Activated CD4-positive, alpha-beta T cell treated with anti-CD3 and anti-CD28 coated beads, Interleukin-2, amount 50 U/mL, for 1 hour (primary cell): ENCODE measurements at places on chromosomes 11 and 22.
A peak's percentile ranks its signal among the peaks of the same experiment; 100 is the strongest.

GRCh38 chr11:104361975-104362374 lies 198.0 kb upstream of the PDGFD start:
- no peak for DNase-seq

DNA sequence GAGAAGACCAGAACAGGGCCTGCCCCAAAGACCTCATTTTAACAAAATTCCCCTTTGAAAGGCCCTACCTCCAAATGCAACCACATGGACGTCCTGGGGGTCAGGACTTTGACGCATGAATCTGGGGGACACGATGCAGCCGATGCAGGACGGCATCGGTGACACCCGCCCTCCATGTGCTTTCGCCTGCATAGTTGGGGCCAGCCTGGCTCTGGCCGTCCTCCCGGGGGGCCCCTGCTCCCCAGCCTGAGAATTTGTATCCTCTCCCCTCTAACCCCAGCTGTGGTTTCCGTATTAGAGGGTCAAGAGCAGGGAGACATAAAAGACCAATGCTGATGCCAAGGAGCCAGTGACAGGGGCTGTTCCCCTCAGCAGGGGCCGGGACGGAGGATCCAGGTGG lies 18.4 kb upstream of the BRSK2 start:
- DNase-seq = no peak

GRCh38 chr11:42709216-42709615 lies 602.6 kb upstream of the API5 start:
- DNase-seq = no peak

DNA sequence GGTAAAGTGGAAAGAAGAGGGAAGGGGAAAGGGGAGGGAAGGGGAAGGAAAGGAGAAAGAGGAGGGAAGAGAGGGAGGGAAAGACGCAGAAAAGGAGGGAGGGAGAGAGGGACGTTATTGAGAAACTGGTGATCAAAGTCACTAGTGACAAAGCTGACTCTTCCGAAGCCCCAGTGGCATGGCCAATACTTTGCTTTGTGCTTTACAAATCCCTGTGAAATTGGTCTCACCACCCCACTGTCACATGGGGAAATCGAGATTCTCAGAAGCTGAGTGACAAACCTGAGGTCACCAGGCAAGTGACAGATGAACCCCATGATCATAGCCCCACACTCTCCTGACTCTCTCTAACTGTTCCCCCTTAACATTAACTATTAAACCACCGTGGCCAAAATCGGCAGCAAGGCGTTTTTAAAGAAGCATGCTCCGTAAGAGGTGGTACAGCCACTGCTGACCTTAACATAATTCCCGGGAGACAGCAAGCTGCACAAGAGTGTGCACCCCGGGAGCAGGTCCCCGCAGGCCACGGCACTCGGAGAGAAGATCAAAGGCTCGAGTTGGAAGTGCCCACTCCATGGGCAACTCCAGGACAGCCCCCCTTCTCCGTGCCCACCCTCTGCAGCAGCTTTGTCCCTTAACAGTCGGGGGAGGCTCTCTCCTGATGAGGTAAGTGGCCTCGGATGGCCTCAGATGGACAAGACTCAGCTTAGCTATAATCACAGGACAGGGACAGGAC lies 34.8 kb downstream of the CELSR1 start:
- no peak for DNase-seq

DNA sequence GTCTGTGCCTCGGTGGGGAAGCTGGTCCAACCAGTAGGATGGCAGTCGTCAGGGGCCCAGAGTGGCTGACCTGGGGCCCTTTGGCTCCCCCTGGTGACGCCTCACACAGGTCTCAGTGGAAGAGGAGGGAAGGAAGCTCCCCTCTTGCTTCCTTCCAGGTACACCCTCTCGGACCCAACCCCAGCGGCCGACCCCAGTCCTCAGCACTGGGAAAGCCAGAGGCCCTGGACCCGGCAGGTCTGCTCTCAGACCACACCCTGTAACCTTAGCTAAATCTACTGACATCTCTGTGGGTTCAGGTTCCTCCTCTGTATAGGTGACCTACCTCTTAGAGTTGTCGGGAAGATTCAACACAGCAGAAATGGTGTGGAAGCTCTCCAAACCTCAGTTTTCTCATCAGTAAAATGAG lies 3.4 kb upstream of the SCUBE1 start:
- DNase-seq = peak; percentile 69

GRCh38 chr11:121965330-121965729 lies 150.7 kb downstream of the BLID start:
- no peak for DNase-seq

- no peak for DNase-seq
These were observed 37.7 kb downstream of the EIF4ENIF1 start for GRCh38 chr22:31451709-31452571.

GRCh38 chr11:8091721-8092120 lies 10.7 kb downstream of the TUB start:
- no peak for DNase-seq

GRCh38 chr22:33450756-33451155 lies 392.6 kb upstream of the SYN3 start:
- no peak for DNase-seq

DNA sequence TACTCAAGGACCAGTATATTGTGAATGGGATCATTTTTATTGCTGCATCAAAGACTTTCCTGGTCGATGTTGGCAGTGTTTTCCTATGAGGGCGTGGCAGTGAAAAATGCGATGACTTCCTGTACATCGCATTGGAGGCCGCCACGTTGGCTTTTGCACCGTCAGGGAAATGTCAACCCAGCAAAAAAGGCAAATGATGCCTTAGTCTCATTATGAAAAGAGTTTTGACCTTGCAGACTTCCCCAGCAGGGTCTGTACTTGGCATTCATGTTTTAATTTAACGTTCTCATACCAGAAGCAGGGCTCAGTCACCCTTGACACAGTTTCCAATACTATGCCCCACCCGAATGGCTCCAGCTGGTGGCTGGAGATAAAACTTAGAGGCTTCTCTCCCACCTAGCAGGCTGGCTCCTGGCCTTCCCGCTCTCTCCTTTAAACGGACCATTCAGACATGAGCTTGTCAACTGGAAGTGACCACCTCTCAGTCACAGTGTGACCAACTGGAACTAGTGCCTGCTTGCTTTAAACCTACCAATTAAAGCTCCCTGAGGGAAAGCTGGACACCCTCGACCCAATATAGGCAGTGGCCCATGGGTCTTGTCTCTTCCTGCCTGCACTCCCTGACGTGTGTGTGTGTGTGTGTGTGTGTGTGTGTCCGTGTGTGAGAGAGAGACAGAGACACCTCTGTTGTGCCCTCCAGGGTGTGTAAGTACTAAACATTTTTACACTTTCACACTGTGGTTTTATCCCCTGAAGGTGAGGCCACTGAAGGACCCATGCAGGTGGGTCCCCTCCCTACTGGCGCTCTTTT lies 8.7 kb upstream of the GDPD5 start:
- no peak for DNase-seq

GRCh38 chr22:21860491-21861039 lies 6.9 kb downstream of the MAPK1 start:
- DNase-seq = no peak

DNA sequence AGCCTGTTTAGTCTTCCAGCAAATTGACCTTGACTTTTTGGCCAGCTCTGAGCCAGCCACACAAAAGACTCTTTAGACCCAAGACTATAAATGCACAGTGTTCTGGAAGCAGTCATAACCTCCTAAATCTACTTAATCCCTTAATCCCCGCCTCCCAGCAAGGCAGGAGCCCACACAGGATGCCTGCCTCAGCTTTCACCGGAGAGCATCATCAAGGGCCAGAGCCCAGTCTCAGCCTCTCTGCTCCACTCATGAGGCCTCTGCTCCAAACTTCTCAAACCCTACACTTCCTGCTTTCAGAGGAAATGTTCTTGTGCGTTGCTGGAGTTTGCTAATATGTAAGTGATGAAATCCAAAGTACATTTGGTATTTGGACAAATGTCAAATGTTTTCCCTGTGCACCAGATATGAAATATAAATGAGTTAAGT lies 57.9 kb upstream of the FSHB start:
- DNase-seq = no peak
